Stomach (tissue), 19 donors: ENCODE measurements at places on chromosomes 1 and 21. TPM values are rescaled to one million over a fixed set of nuclear protein-coding genes. Genes with fewer than 3 reads are reported as not detected.

The NTNG1 gene
- total RNA-seq, result 0.58 TPM

The PROX1 gene
- total RNA-seq, result 3.8 TPM

- H3K27me3 ChIP-seq, result no peaks in the 10 kb centered on the region
- H3K4me3 ChIP-seq, result no peak overlapping the region
- DNase-seq, result no peak
- no peaks in the 10 kb centered on the region for H3K36me3 ChIP-seq
- no peak overlapping the region for H3K27ac ChIP-seq
These were observed 218.9 kb downstream of the CRB1 start for GRCh38 chr1:197486946-197487345.

- H3K36me3 ChIP-seq, result no peaks in the 10 kb centered on the region
- H3K27me3 ChIP-seq, result peaks cover 68% of the 10 kb centered on the region
- peaks cover 19% of the 10 kb centered on the region for H3K4me1 ChIP-seq
- no peak overlapping the region for H3K27ac ChIP-seq
- peak overlapping the region; percentile 10 for H3K4me3 ChIP-seq
- DNase-seq, result no peak
These were observed 128.0 kb upstream of the DPYD start for GRCh38 chr1:98048751-98049325.

GRCh38 chr1:42731585-42731984 lies 8.5 kb downstream of the CLDN19 start:
- H3K27me3 ChIP-seq, result no peaks in the 10 kb centered on the region
- no peaks in the 10 kb centered on the region for H3K36me3 ChIP-seq
- H3K4me1 ChIP-seq, result no peaks in the 10 kb centered on the region
- no peak overlapping the region for H3K27ac ChIP-seq

DNA sequence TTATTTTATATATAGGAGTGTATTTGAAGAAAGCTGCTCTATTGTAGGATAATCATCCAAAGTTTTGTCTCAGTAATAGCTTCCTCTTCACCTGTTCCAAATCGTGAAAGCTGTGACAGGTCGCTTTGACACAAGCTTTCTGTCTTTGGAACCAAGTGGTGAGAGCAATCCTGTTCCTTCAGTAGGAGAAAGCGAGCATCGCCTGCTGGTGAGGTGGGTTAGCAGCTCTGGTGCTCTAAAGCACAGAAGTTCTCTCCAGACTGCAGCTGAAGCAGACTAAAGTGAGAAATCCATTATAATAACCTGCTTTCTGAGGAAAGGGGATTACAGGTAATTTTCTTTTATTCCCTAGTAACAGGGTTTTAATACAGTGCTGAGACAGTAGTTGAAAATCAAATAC lies 803.8 kb downstream of the ADGRL2 start:
- no peaks in the 10 kb centered on the region for H3K4me1 ChIP-seq
- no peaks in the 10 kb centered on the region for H3K36me3 ChIP-seq
- DNase-seq, result no peak

- no peak for DNase-seq
- H3K4me1 ChIP-seq, result no peaks in the 10 kb centered on the region
- H3K4me3 ChIP-seq, result no peak overlapping the region
- no peaks in the 10 kb centered on the region for H3K27me3 ChIP-seq
- no peaks in the 10 kb centered on the region for H3K36me3 ChIP-seq
These were observed 38.7 kb upstream of the CNTN2 start for GRCh38 chr1:205004351-205004750.

GRCh38 chr1:175043824-175044223 lies 20.6 kb upstream of the MRPS14 start:
- H3K27me3 ChIP-seq, result peaks cover 5% of the 10 kb centered on the region
- DNase-seq, result no peak
- H3K4me3 ChIP-seq, result no peak overlapping the region
- no peaks in the 10 kb centered on the region for H3K4me1 ChIP-seq
- no peaks in the 10 kb centered on the region for H3K36me3 ChIP-seq
- H3K27ac ChIP-seq, result no peak overlapping the region

GRCh38 chr1:2152954-2153353 lies 41.6 kb downstream of the FAAP20 start:
- no peaks in the 10 kb centered on the region for H3K36me3 ChIP-seq
- no peak for DNase-seq
- no peak overlapping the region for H3K27ac ChIP-seq
- H3K4me1 ChIP-seq, result no peaks in the 10 kb centered on the region
- no peaks in the 10 kb centered on the region for H3K27me3 ChIP-seq
- no peak overlapping the region for H3K4me3 ChIP-seq

DNA sequence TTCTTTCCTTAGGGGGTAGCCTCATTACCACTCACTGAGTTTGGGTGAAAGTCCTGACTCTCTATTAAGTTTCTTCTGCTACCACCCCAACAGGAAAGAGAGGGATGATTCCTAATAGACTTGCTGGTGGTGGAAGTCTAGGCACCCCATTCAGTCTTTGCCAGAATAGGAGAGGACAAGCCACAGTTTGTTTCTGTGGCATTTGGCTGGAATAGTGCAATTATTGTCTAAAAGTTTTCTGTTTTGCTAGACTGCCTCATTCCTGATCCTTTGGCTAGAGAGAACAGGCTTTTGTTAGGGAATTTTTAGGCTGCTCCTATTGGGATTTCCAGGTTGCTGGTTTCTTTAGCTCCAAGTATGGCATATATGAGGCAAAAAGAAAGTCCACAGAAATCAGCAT lies 9.9 kb upstream of the HJV start:
- H3K4me1 ChIP-seq, result peaks cover 16% of the 10 kb centered on the region
- no peaks in the 10 kb centered on the region for H3K27me3 ChIP-seq
- no peak overlapping the region for H3K4me3 ChIP-seq
- DNase-seq, result no peak
- H3K27ac ChIP-seq, result no peak overlapping the region

DNA sequence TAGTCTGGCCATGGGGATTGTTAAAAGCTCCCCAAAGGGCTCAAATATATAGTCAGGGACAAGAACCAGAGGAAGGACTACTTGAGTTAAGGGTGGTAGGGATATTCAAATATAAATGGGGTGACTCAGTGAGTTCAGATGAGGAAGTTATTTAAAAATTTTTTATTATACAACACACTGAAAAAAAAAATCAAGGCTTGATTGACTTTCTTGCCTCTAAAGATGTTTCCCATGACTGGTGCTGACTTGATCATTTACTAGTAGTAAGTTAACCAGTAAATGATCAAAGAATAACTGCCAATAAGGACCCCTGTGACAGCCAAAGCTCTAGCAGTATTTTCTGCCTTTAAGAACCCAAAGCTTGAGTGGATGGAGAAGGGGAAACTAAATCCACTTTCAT lies 357.6 kb upstream of the NR5A2 start:
- no peak for DNase-seq
- no peaks in the 10 kb centered on the region for H3K36me3 ChIP-seq
- no peak overlapping the region for H3K4me3 ChIP-seq
- H3K27ac ChIP-seq, result no peak overlapping the region
- no peaks in the 10 kb centered on the region for H3K27me3 ChIP-seq

DNA sequence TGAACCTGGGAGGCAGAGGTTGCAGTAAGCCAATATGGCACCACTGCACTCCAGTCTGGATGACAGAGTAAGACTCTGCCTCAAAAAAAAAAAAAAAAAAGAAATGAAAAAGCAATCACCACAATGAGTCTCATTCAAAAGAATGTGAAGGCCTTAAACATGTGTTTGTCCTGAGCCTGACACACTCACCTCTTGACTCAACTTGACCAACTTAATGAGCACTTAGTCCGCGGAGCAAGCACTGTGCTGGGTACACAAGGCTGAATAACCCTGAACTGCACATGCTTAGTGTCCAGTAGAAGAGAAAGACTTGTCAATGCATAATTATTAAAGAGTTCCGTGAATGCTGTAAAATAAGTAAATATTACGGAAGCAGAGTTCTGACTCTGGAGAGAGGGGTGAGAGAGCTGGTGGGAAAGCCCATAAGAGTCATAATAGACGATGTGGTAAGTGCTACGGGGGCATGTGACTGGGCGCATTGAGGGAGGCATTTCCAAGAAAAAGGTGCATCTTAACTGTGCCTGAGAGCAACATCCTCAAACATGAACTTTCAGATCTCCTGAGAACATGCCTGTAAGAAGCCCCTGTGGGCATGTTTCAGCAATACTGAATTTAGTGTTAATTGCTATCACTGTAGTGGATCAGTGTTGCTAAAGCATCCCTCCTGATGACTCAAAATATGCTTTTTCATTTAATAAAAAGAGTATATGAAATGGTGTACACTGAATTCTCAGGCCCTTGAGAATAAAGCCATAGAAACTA lies 27.2 kb downstream of the MCOLN2 start:
- H3K4me3 ChIP-seq, result no peak overlapping the region
- H3K4me1 ChIP-seq, result no peaks in the 10 kb centered on the region
- H3K27me3 ChIP-seq, result no peaks in the 10 kb centered on the region
